ENCODE measurements at places on chromosomes 3 and 15. TPM values are rescaled to one million over a fixed set of nuclear protein-coding genes. Genes with fewer than 3 reads are reported as not detected.

DNA sequence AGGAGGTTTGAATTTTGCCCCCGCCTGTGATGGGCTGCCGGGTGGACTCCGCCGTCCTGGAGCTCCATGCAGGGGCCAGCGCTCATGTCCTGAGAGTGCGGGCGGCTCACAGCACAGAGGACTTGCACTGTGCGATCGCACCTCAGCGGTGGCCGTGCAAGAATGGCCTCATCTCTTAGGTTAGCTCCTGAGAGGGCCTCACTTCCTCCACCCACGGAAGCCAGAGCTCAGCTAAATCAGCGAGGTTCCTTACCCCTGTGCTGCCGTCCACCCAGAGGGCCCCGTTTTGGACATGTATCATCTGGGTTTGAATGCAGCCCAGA, 72.0 kb upstream of the PCSK6 start:
- peak; percentile 17 for DNase-seq

DNA sequence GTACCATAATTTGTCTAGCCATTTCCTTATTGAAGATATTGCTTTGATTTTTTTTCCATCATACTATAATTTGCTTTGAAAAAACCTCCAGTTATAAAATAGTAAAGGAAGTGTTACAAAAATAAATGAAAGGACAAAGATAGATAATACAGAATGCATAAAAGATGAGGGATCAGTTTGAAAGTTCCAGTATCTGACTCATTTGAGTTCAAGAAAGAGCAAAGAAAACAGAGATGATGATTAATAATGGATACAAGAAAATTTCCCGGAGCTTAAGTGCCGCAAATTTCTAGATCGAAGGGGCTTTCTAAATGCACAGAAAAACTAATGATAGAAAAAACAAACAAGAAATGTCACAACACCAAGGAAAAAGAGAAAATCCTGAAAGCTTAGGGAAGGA, 4.3 kb downstream of the WDR48 start:
- no peak for DNase-seq

- DNase-seq: no peak
Measured at GRCh38 chr3:156675830-156676767, 1.7 kb downstream of the TIPARP start.

DNA sequence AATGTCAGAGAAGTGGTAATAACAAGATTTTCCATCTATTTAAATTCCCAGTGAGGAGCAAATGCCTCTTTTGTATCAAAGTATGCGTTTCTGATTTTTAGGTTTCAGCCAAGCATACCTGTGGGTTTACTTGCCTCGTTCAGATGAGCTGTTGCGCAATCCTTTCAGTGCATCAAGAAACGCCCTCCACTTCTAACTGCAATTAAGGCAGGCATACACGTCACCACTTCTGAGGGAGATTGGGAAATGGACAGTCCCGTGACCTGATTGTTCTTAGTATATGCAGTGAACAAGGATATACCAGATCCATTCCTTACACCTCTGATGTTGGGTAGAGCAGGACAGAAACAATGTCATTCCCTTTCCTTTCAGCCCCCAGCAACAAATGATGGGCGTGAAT, 219.0 kb downstream of the ITPR1 start:
- no peak for DNase-seq

DNA sequence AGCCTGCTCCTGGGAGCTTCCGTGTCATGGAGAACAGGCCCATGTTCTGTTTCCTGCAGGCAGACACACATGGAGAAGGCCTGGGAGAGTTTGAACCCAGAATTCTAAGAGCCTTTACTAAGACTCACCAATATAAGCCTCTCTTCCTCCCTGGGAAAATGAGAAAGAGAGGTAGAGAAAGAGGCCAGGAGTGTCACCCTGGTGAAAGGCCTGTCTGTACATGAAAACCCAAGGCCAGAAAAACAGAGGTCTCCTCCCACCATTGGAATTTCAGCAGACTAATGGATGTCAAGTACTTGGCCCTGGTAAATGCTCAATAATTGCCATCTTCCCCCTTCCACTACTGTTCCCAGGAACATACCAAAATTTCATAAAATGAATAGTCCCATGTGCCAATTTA, 117.6 kb downstream of the TOP2B start:
- no peak for DNase-seq

GRCh38 chr3:198109883-198110282, 149.9 kb downstream of the LMLN start:
- DNase-seq: no peak

DNA sequence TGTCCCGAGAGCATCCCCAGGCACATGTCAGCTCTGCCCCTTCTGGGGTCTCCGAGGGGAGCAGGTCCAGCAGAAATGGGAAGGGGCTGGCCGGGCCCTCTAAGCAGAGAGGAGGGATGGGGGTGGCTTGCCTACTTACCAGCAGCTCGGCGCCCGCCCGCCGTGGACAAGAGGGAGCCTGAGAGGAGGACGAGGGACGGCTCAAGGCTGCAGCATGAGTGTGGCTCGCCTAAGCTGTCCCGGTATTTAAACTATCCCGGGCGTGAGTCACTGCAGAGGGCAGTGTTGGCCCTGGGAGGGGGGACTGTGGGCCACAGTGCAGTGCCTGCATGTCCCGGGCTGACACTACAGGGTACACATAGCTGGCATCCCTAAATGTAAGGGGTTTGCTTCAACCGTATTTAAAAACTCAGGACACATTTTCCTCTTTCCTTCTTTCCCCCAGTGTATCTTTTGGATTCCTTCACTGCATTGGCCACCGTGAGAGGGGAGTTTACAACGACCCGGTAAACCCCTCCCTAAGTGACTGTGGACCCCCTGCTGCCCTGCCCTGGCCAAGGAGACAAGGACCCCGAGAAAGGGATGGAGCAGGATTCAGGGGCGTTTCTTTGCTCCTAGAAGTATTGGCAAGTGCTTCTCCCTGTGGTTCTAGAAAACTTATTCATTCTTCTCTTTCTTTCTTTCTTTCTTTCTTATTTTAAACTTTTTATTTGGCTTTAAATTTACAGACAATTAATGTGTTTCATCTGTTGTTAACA, at the start of gene LRRC15:
Gene LRRC15, minus strand, starts transcription at position 222 of the 758 bp plus-strand sequence. CDS start 8,700 bp downstream, outside the sequence.
- no peak for DNase-seq

- DNase-seq: no peak
Measured at GRCh38 chr3:121914081-121914998, 20.1 kb downstream of the SLC15A2 start.

DNA sequence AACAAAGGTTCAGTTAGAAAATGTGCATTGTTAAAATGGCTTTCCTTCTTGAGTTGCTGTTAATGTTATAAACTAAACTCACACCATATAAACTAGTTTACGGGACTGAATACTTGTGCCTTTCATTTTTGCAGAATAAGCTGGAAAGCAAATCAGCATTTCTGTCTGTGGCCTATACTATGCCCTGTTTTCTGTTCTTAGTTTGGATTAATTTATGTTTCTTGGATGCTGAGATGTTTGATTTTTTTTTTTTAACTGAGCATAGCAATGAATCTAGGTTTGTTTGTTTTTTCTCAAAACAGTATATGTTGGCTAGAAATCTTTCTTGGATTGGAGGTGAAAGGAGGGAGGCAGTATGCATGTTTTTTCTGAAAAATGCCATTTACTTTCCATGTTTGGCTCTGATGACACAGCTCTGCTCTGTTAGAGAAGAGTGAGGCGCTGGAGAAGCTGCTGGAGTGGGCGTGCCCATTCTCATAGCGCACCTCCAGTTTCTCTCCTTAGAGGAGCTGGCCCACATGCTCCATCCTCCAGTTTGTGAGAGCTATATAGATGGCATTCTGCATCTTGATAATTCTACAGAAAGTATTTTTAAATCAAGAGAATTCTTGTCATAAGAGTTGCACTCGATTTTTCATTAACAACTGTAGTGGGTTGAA, 423.6 kb upstream of the TPM1 start:
- DNase-seq: no peak

DNA sequence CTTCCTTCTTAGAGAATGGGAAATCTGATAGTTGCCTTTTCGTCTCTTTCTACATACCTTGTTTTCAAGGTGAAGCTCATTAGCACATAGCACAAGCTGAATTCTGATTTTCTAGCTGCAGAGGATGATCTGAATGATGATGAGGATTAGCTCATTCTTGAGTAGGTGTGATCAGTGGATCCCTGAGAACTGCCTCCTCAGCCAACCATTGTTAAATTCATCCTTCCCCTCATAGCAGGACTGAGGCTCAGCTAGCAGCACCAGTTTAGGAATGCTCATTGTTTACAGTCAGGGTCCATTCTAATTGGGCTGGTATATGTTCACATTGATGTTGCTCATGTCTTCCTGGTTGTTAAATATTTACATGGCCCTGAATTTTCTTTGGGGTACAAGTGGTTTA, 299.9 kb upstream of the MME start:
- no peak for DNase-seq

GRCh38 chr15:25565470-25566264, 126.8 kb upstream of the UBE3A start:
- no peak for DNase-seq

DNA sequence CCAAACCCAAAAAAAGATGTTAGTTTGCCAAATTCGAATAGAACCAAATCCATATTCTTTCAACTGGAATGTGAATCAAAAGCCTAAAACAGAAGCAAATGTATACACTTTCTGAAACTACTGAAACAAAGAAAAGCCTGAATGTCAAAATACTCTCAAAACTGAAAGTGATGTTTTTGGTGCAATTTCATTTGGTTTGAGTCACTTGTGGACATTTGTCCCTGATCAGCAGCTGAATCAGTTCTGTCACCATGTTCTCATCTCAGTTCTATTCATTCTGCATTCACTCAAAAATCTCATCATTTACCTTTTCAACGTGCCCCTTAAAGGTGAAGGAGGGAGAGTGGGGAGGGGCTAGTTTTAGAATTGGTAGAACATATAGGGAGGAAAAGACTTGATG, 266.8 kb downstream of the ABHD5 start:
- DNase-seq: no peak

DNA sequence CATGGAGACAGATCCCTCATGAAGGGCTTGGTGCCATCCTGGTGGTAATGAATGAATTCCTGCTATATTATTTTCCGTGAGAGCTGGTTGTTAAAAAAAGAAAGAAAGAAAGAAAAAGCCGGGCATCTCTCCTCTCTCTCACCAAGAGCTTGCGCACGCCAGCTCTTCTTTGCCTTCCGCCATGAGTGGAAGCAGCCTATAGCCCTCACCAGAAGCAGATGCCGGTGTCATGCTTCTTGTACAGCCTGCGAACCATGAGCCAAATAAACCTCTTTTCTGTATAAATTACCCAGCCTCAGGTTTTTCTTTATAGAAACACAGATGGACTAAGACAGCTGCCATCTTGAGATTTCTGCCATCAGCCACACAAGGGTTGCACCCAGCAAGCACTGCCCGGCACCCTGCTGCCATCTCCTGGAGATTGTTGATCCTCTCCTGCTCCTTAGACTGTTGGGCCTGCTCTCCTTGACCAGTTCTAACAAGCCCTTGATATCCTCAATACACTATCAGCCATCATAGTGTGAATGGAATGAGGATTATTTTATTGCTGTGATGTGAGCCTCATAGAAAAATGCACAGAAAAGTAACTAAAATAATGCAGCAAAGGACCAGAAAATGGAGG, 3.5 kb upstream of the AHSG start:
- DNase-seq: no peak

DNA sequence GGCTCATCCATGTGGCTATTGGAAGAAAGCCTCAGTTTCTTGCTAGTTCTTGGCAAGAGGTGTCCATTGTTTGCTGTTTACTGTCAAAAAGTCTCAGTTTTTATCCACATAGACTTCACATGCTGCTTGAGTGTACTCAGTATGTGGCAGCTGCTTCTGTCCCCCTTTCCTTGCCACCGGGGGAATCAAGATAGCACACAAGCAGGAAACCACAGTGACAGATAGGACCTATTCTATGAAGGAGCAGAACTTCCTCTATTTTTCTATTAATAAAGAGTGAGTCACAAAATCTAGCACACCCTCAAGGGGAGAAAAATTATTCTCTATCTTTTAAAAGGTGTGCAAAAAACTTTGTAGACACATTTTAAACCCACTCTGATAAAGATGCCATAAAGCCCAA, 121.4 kb upstream of the GMNC start:
- no peak for DNase-seq

Gene TRH
- total RNA-seq: not detected

Gene TMEM40
- total RNA-seq: not detected

Gene GLDN
- total RNA-seq: 0.50 TPM

Gene WDR93
- not detected for total RNA-seq

Gene ATP13A3
- 92.2 TPM for total RNA-seq

Gene LMAN1L
- not detected for total RNA-seq

Gene PLS1
- total RNA-seq: 44.7 TPM

Gene KBTBD8
- 26.0 TPM for total RNA-seq

Gene CLRN1
- 0.35 TPM for total RNA-seq

Gene NGRN
- total RNA-seq: 101 TPM

Gene PIERCE2
- total RNA-seq: 1.4 TPM
